Sigmoid colon (tissue), 7 donors: ENCODE measurements at places on chromosomes 2 and 18. TPM values are rescaled to one million over a fixed set of nuclear protein-coding genes. Genes with fewer than 3 reads are reported as not detected.

DNA sequence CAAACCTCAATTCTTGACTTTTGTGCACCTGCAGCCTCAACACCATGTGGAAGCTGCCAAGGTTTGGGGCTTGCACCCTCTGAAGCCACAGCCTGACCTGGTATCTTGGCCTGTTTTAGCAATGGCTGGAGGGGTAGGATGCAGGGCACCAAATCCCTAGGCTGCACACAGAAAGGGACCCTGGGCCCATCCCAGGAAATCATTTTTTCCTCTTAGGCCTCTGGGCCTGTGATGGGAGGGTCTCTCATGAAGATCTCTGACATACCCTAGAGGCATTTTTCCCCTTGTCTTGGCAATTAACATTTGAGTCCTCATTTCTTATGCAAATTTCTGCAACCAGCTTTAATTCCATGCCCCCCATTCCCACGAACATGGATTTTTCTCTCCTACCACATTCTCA lies 10.2 kb downstream of the IL18R1 start:
- H3K27ac ChIP-seq = no peak overlapping the region
- DNase-seq = no peak
- H3K4me3 ChIP-seq = no peak overlapping the region
- H3K36me3 ChIP-seq = no peaks in the 10 kb centered on the region

DNA sequence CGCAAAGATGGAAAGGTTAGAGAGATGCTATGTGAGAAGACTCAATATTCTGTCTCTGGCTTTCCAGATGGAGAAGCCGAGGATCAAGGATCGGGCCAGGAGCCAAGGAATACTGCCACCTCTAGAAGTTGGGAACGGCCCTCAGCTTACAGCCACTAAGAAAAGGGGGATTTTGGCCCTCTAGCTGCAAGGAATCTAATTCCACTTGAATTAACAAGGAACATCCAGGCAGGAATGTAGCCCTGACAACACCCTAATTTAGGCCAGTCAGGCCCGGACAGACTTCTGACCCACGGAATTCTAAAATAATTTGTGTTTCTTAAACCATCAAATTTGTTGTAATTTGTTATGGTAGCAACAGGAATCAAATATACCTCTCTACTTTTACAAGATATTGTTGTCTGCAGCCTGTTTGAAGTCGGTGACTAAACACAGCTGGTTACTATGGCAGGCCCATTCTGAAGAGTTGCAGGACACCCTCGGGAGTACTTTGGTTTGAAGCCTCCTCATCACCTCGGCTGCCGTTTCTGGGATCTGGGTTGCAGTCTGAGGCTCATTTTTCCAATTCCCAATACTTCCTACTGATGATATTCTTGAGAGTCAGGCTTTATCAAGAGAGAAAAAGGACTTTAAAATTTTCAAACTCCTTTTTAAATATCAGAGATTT lies 1131.2 kb downstream of the TSN start:
- H3K27me3 ChIP-seq = no peaks in the 10 kb centered on the region
- no peaks in the 10 kb centered on the region for H3K36me3 ChIP-seq
- no peak overlapping the region for H3K27ac ChIP-seq
- H3K4me3 ChIP-seq = no peak overlapping the region

DNA sequence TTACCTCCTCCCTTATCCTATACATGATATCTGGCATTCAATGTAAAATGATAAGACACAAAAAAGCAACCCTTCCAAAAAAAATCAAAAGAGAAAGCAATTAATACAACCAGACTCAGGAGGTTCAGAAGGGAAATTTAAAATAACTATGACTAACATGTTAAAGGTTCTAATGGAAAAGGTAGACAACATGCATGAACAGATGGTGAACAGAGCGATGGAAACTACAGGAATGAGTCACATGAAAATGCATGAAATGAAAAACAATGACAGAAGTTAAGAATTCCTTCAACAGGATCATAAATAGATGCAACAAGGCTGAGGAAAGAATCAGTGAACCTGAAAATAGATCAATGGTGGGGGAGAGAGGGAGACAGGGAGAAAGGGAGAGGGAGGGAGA lies 26.1 kb upstream of the ERCC3 start:
- H3K4me3 ChIP-seq = no peak overlapping the region
- no peak overlapping the region for H3K27ac ChIP-seq
- peaks cover 18% of the 10 kb centered on the region for H3K36me3 ChIP-seq
- DNase-seq = no peak
- H3K4me1 ChIP-seq = no peaks in the 10 kb centered on the region

ADD2 gene
- 3.6 TPM for total RNA-seq

RAMP1 gene
- total RNA-seq = 476 TPM

GRCh38 chr2:190405070-190405469 lies 3.1 kb upstream of the MFSD6 start:
- H3K27me3 ChIP-seq = no peaks in the 10 kb centered on the region
- no peak overlapping the region for H3K27ac ChIP-seq
- peaks cover 12% of the 10 kb centered on the region for H3K4me1 ChIP-seq

GRCh38 chr18:57142324-57142723 lies 4.6 kb upstream of the BOD1L2 start:
- no peak for DNase-seq

FAM124B gene
- 1.5 TPM for total RNA-seq

DNA sequence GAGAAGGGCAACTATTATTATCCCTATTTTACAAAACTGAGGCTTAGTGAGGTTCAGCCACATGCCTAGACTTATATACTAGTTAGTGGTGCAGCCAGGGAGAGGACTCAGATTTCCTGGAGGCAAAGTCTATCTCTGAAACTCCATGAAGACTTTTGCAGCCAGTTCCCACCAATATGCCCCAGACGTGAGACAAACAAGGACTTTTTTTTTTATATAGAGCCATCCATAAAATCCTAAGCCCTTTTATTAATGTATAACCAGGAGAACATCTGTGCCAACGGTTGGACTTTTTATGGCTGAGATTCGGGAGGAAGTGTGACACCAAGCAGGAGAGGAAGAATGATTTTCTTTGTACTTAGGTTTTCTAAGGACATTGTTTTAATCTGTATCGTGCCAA lies 29.9 kb downstream of the LIPG start:
- H3K4me3 ChIP-seq = no peak overlapping the region
- DNase-seq = no peak
- no peaks in the 10 kb centered on the region for H3K27me3 ChIP-seq

DNA sequence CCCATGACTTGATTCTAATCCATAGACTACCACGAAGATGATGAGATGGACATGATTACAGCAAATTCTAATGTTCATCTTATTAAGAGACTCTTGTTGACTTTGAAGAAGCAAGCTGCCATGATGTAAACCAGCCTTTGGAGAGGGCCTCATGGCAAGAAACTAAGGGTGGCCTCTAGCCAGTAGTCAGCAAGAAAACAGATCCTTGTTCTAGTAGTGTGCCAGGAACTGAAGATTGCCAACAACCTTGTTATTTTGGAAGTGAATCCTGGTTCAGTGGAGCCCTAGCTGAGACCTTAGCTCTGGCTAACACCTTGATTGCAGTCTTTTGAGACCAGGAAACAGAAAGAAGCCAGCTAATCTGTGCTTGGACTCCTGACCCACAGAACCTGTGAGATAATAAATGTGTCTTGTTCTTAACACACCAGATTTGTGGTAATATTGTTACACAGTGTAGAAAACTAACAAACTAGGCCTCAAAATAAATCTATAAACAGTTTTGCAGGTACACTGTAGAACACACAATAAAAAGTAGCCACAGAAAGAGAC lies 10.0 kb downstream of the PHOSPHO2 start:
- no peaks in the 10 kb centered on the region for H3K36me3 ChIP-seq
- H3K4me1 ChIP-seq = peaks cover 22% of the 10 kb centered on the region
- no peak for DNase-seq
- H3K27me3 ChIP-seq = no peaks in the 10 kb centered on the region

- no peaks in the 10 kb centered on the region for H3K4me1 ChIP-seq
- H3K4me3 ChIP-seq = no peak overlapping the region
- no peaks in the 10 kb centered on the region for H3K27me3 ChIP-seq
- DNase-seq = no peak
- no peaks in the 10 kb centered on the region for H3K36me3 ChIP-seq
- no peak overlapping the region for H3K27ac ChIP-seq
Observed at GRCh38 chr2:100773538-100773937, 46.4 kb upstream of the NPAS2 start.
